ENCODE measurements at places on chromosomes 11 and 22.
A peak's percentile ranks its signal among the peaks of the same experiment; 100 is the strongest.

GRCh38 chr11:113540416-113541330, 65.5 kb upstream of the DRD2 start:
- no peak for DNase-seq

- no peak for DNase-seq
Measured at GRCh38 chr11:86577644-86578636, 94.5 kb downstream of the ME3 start.

GRCh38 chr22:22893891-22894739, 6.5 kb downstream of the IGLL5 start:
- no peak for DNase-seq

DNA sequence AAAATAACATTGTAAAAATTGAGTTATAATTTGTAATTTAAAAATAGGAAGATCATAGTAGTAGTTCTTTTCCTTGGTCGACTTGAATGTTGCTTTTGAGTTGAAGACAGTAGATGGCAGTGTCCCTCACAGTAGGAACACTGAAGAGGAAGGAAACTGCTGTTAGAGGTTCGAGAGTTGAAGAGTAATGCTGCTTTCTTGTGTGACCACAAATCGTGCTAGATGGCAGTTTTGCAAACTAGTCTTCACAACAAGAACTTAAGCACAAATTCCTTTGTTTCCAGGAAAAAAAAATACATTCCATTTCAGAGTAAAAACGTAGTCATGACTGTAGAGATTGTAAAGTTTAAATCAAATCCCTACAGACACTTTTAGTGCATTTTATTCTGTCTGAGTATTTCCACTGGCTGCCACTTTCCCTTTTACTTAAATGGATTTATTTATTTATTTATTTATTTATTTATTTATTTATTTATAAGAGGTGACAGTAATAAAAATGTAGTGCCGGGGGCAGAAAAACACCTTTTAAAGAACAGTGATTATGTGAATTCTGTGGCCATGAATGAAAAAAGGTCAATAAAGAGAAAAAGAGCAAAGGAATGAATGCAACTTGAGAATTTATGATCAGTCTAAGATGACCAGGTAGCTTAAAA, 54.6 kb downstream of the SPECC1L start:
- DNase-seq, result no peak

DNA sequence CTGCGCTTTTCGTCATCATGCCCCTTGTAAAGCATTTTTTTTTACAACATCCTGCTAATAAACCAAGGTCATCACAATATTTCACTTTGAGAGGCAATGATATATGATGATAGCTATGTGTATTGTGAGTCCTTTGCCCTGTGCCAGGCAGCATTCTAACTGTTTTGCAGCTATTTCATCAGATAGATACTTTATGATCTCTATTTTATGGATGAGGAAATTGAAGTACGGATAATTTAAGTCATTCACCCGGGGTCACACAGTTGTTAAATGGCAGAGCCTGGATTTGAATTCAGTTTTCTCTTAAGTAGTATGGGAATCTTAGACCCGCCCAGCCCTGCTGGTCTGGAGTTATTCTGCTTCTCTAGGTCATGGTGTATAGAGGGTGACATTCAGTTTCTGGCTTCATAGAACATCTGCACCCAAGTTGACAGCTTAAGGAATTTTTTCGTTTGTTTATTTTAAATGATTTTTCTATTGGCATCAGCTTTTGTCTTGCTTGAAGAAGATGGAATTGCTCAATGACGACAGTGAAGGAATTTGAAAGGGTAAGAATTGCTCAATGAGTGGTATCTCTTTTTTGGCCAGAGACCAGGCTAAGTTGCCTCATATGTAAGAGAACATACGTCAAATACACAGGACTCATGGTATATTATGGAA, 926 bp downstream of the PRR5L start:
- DNase-seq, result no peak

DNA sequence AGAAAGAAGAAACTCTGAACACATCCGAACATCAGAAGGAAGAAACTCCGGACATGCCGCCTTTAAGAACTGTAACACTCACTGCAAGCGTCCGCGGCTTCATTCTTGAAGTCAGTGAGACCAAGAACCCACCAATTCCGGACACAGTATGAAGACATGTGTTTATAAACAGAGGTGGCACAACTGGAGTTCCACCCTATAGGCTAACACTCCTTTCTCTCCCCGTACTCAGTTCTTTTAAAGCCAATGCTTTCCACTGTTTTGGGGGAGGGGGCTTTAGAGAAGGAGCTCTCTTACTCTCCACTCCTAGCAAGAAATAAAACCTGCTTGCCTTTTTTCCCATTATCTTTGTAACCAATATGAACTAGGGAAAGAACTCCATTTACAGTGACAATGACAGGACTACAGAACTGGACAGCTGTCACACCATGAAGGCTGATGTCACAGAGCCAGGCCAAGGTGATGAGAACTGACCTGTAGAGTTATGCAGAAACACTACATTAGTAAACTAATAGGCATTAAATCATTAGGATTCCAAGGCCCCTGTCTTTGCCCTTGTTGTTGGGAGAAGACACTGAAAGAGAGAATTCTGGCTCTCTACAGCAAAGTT, 733 bp downstream of the TRIM5 start:
- DNase-seq, result no peak

GRCh38 chr22:39349967-39350726, at the start of gene SYNGR1:
SYNGR1 (plus strand) TSS chr22:39349991; CDS start chr22:39350011, 20 bp downstream.
- peak; percentile 45 for DNase-seq

DNA sequence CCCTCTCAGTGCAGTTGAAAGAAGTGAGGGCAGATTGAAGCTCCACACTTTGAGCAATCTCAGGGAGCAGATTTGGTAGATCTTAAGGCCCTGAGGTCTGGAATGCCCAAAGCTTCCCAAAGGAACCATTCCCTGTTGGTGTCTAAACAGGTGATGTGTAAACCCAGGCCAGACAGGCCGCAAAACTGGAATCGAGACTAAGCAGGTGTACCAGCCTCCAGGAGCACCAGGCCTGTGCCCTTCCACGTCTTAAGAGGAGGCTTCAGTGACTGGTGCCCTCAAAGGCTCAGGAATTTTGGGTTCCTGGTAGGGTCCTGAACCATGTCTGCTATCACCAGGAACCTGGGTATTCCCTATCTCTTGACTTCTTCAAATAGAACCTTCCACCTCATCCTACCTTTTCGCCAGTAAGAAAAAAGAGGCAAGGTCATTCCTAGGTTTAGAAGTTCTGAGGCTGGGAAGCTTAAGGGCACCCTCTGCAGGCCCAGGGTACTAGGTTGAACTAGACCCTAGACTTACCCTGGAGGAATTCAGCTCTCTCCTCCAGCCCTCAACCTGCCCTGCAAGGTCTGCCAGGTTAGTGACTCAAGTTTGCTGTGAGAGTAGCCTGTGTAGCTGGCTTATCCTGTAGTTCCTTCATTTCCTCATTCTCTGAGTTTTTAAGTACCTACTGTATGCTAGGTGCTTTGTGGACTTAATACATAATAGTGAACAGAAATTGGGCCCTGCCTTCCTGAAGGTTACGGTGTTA, 100.0 kb upstream of the NNMT start:
- DNase-seq, result no peak

DNA sequence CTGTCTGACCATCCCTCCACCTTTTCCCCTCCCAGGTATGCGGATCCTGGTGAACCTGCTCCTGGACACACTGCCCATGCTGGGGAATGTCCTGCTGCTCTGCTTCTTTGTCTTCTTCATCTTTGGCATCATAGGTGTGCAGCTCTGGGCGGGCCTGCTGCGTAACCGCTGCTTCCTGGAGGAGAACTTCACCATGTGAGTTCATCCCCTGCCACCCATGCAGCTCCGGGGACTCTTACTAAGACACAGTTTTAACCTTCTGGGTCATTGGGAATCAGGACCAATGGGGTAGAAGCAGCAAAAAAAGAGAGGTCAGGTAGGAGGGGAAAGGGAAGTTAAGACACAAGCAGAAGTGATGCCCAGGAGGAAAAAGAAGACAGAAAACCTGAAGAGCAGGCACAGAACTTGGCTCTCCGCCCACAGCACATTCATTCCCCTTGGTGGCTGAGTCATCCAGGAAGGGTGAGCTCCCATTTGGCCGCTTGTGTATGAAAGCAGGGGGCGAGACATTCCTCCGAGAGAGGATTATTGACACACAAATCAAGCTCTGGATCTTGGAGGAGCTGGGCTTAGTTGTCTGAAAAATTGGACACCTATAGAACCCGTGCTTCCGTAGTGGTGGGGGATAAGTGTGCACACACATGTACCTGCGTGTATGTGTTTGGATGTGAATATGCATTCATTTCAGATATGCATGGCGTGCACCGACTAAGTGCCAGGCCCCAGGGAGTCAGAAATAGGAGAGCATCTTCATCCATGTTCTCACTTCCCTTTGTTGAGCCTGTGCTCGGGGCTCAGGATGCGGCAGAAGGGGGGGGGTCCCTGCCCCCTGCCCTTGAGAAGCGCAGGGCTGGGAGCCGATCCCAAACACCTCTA, 64.2 kb downstream of the CACNA1I start:
- no peak for DNase-seq

GRCh38 chr11:76599041-76600013, 71.2 kb downstream of the LRRC32 start:
- DNase-seq, result no peak

- DNase-seq, result no peak
Measured at GRCh38 chr11:128586689-128587088, 669 bp downstream of the ETS1 start.

- DNase-seq, result no peak
Measured at GRCh38 chr11:110812086-110812733, 100.0 kb upstream of the ARHGAP20 start.

- no peak for DNase-seq
Measured at GRCh38 chr11:130001461-130002351, 929 bp downstream of the PRDM10 start.

DNA sequence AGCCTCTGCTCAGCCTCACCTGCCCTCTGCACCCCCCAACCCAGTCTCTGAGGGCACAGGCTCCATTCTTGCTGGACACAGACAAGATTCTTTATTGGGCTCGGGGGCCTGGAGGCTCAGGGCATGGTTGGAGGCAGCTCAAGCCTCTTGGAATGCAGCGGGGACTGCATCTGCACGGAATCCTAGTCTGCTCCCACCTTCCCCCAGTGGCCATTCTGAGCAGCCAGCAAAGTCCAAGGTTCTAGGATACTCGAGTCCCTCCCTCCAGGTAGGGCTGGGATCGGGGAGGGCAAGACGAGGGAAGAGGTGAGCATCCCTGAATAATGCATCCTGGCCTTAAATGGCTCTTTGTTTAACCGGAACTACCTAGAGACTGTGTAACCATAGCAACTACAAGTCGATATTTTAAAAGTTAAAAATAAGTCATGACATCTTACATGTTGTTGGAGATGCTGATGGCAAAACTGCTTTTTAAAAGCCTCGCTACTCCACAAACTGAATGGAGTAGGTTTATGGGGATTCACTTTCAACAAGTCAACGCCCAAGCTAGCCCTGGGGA, 10.7 kb upstream of the IGSF22 start:
- no peak for DNase-seq

DNA sequence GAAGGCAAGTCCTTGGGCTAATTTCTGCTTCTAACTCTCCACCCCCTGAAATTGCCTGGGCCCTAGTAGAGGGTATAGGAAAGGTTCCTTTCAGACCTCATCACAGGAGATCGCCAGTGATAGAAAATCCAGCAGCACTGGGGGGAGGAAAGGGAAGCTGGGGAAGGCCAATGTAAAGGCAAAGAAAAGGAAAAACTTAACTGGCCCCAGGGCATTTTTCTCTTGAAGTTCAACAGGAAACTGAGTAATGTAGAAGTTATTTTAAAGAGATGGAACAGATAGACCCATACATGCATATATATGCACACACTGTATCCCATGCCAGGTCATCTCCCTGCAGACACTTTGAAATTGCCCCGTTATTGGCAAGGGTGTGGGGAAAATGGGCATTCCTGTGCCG, 134.0 kb downstream of the TRIM44 start:
- DNase-seq, result no peak

DNA sequence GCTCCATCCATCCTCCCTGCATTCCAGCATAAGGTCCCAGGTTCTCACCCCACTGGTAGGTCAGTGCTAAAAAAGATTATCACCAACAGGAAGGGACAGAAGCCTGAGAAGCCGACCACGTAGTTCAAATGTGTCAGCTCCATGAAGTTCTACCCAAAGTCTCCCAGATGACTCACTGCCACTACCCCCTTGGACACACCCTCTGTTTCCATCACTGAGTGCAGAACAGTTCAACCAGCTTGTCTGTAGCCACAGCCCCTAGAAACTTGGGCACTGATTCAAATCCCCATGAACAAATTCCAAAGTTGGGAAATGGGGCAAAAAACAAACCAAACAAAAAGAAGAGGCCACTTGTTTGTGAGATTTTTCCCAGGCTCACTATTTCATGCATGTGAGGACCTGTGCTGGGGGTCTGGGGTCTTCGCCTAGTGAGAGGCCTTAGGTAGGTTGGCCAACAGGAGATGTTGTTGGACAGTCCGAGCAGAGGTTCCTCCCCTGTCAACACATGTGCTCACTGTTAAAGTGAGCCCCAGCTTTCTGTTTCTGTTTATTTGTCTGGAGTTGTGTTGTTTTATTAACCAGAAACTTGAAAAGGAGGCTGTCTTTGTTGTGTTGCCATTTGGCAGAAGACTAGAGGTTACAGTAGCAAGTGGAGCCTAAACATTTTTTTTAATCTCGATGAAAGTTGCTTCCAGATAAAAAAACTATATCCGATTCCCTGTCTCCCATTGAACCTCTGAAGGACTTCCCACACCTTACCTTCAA, 24.2 kb upstream of the FLI1 start:
- no peak for DNase-seq

GRCh38 chr11:12827929-12828812, 153.9 kb downstream of the TEAD1 start:
- DNase-seq, result no peak

- no peak for DNase-seq
Measured at GRCh38 chr11:15673408-15673831, 558.7 kb downstream of the INSC start.

DNA sequence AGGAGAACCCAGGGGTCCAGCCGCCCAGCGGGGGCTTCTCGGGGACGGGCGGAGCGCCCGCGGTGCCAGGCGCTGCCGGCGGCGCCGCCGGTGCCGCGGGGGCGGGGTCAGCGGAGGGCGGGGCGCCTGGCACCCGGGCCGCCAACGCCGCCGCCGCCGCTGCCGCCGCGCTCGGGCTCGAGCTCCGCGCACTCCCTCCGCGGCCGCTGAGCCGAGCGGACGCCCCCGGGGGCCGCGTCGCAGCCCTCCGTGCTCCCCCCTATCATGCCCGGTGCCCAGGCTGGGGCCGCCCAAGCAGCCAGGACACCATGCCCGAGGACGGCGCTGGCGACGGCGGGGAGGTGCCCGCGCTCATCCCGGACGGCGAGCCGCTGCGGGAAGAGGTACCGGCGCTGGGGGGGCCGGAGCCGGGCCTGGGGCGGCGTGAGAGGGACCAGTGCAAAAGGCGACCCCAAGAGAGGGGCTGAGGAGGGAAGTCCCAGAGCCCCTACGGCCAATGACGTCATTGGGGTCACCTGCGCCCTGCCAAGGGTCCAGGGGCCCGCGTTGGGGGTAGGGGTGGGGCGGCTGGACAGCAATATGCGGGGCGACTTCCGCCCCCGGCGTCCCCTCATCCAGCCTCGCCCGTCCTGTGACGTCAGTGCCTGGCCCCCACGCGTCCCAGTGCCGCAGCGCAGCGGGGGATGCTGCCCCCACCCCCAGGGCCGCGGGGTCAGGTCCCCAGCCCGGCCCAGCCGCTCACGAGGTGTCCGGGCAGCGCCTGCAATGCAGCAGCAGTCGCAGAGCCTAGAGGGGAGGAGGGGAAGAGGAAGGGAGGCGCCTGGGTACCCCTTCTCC, at the start of gene TMEM151A:
Gene TMEM151A, plus strand, starts transcription at position 189 of the 837 bp plus-strand sequence. Its CDS starts 120 bp downstream, at position 309.
- no peak for DNase-seq

All from progenitor cell of endocrine pancreas (in vitro differentiated cells).